ENCODE measurements at places on chromosomes 7 and 10. TPM values are rescaled to one million over a fixed set of nuclear protein-coding genes. Genes with fewer than 3 reads are reported as not detected.

Gene PAPOLB
- not detected for total RNA-seq

Gene C10orf67
- not detected for total RNA-seq

Gene PTN
- 12.8 TPM for total RNA-seq

Gene CLRN3
- total RNA-seq, result not detected

Gene CPA2
- total RNA-seq, result not detected

Gene ZNF735
- total RNA-seq, result not detected

Gene RET
- 0.27 TPM for total RNA-seq

Gene CALCR
- not detected for total RNA-seq

Gene SSC4D
- total RNA-seq, result 0.36 TPM

Gene ORAI2
- total RNA-seq, result 44.1 TPM

Gene C10orf62
- not detected for total RNA-seq

Gene GHITM
- total RNA-seq, result 117 TPM

Gene PLEKHS1
- not detected for total RNA-seq

Gene PTF1A
- not detected for total RNA-seq

Gene ZEB1
- 228 TPM for total RNA-seq

Gene GPR15LG
- total RNA-seq, result not detected

Gene LEP
- under 0.01 TPM for total RNA-seq

Gene ZWINT
- 2.7 TPM for total RNA-seq

Gene FOXP2
- total RNA-seq, result 17.4 TPM

Gene HGF
- total RNA-seq, result 194 TPM

Gene NUTM2E
- not detected for total RNA-seq

Gene GLI3
- 7.0 TPM for total RNA-seq

Gene MKI67
- total RNA-seq, result 38.7 TPM

Gene EVX1
- not detected for total RNA-seq

Gene ITPRID1
- total RNA-seq, result not detected

Gene STAG3
- total RNA-seq, result 0.90 TPM

Gene LIMK1
- 48.3 TPM for total RNA-seq

Gene MACROH2A2
- total RNA-seq, result 10.0 TPM

Gene SEMA3C
- total RNA-seq, result 319 TPM

Gene PAX4
- total RNA-seq, result not detected

Gene PTPRN2
- 2.5 TPM for total RNA-seq

Gene ASAH2
- total RNA-seq, result 1.5 TPM

Data from fibroblast of the aortic adventitia (primary cell).